Stimulated activated naive B cell treated with anti-CD40 and anti-IgM and Interleukin-4, amounts not matched to agents 10 μg/mL and 1 μg/mL and 100 μg/mL, for 72 hours (primary cell): ENCODE measurements at places on chromosomes 11 and 22.

DNA sequence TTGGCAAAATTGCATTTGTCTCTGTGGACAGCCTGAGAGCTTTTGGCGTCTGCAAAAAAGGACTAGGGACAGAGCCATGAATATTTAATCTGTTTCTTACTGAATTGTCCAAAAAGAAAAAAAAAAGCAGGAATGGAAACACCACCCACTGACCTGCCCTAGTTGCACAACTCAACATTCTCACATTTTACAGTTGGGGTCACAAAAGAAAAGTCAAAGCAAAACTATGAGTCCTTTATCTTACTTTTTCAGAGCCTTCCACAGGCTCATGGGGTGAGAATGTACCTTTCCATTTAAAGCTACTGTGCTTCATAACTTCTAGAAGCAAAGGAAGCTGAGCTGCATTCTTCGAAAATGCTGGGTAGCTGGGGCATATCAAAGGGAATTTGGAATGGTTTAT lies 225.7 kb downstream of the FAM76B start:
- H3K4me1 ChIP-seq, result peaks cover 5% of the 10 kb centered on the region
- H3K4me3 ChIP-seq, result no peak overlapping the region
- H3K27me3 ChIP-seq, result peaks cover 9% of the 10 kb centered on the region

DNA sequence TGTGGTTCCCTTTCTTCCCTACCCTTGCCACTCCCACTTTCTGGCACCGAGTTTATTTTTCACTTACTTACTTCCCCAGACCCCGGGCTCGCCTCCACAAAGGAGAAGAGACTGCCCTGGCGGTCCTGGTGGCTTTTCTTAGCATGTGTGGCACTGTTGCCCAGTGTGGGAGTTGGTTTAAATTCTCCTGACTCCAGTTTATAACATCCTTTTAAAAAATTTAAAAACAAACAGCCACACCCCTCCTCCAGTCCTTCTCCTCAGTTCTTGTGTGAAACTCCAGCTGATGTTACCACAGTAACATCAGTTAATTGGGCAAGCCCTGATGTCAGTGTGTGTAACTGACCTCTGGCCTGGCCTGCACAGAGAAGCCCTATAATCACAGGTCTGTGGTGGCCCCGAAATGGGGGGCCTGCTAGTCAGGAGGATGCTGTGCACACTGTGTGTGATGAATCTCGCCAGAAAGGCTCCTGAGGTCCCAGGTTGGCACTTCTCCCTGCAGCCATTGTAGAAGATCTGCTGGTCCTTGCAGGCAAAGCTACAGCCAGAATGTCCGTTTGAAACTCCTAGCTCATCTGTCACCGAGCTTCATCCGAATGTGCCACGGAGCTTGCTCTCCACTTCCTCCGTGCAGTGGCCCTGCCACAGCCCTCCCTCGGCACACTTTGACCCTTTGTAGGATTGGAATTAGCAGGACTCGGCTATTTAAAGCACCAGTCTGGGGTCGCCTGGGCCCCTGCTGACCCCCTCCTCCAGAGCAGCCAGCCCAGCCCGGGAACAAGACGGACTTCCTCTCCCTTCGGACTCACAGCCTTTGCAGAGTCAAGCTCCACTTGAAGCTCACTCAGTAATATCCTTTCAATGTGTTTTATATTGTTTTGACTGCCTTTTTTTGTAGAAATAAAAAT lies 7.6 kb downstream of the YDJC start:
- no peak for DNase-seq
- H3K36me3 ChIP-seq, result peaks cover 52% of the 10 kb centered on the region
- H3K4me3 ChIP-seq, result no peak overlapping the region
- peaks cover 78% of the 10 kb centered on the region for H3K4me1 ChIP-seq
- peak overlapping the region; percentile 65 for H3K27ac ChIP-seq
- no peaks in the 10 kb centered on the region for H3K27me3 ChIP-seq

DNA sequence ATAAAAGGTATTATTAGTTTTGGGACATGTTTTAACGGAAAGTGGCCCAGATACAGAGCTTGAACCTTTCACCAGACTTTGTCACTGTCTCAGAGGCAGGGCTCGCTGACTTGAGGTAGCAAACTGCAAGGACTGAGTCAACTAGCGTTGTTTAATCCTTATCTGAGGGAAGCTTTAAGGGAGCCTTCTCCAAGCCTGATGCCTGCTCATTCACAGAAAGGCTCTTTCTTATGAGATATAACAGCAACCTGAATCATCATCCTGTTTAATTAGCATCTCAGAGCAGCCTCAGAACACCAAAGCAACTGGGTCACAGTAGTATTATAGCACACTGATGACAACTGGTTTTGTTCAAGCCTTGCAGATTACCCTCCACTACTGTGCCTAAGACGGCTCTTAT lies 54.2 kb upstream of the CYP2D6 start:
- H3K4me1 ChIP-seq, result peaks cover 24% of the 10 kb centered on the region
- DNase-seq, result no peak
- peaks cover 4% of the 10 kb centered on the region for H3K36me3 ChIP-seq
- no peaks in the 10 kb centered on the region for H3K27me3 ChIP-seq
- no peak overlapping the region for H3K4me3 ChIP-seq
- no peak overlapping the region for H3K27ac ChIP-seq

DNA sequence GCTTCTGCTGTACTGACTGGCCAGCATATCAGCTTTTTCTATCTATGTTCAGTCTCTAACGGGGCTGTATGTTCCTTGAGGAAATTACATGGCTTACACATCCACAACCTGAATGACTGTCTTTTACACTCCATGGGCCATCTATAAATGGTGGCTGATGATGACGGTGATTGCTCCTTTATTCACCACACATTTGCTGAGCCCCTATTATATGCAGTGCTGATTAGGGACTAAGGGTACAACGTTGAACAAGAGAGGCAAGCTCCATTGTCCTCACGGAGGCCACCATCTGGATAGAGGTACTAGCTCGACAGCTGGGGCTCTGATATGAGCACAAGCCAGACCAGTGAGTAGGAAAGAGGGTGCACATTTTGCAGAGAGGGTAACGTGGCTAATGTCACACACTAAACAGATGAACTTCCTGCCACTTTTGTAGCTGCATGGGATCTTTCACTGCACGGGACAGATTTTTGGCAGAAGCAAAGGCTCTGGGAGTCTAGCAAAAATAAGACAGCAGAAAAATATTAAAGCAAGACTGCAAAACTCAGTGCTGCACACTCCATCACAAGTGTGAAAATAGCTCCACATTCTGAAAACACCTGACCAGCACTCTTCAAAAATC lies 30.6 kb downstream of the DRD2 start:
- H3K36me3 ChIP-seq, result no peaks in the 10 kb centered on the region
- no peaks in the 10 kb centered on the region for H3K4me1 ChIP-seq
- peaks cover 12% of the 10 kb centered on the region for H3K27me3 ChIP-seq
- H3K27ac ChIP-seq, result no peak overlapping the region

GRCh38 chr11:95734009-95734572 lies 55.5 kb downstream of the FAM76B start:
- H3K36me3 ChIP-seq, result no peaks in the 10 kb centered on the region
- peaks cover 34% of the 10 kb centered on the region for H3K4me1 ChIP-seq
- no peaks in the 10 kb centered on the region for H3K27me3 ChIP-seq
- DNase-seq, result no peak

DNA sequence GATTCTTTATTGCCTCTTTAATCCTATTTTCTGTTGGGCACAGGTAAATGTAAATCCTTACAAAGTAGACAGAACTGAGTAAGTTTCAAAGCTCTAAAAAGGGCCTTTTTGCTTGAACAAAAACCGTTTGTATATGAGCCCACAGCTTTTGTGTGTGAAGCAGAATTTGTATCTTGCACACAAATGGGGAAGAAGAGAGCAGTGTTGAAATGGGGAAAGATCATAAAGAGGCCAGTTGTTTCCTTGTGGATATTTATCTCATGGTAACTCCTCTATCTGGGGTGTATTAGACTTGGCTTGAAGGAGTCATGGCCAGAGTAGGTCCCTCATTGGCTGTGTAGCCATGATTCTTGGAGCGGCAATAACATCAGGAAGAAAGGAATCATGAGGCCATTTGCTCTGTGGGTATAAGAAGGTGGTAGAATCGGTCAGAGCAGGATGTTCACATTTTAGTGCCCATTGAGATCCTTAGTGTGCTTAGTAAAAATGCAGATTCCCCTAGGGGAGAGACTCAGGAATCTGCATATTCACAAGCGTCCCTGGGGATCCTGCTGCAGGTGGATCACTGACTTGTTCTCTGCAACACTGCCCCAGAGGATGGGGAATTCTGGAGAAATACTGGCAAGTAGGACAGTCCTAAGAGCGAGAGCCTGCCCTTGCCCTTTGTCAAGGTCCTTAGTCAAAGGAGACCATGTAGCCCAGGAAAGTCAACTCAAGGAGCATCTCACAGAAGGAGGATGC lies 126.5 kb downstream of the LDLRAD3 start:
- peaks cover 14% of the 10 kb centered on the region for H3K27me3 ChIP-seq
- DNase-seq, result no peak
- no peaks in the 10 kb centered on the region for H3K4me1 ChIP-seq
- H3K36me3 ChIP-seq, result peaks cover 3% of the 10 kb centered on the region

- H3K27me3 ChIP-seq, result no peaks in the 10 kb centered on the region
- DNase-seq, result no peak
These were observed 14.5 kb downstream of the SAA1 start for GRCh38 chr11:18280438-18281045.

DNA sequence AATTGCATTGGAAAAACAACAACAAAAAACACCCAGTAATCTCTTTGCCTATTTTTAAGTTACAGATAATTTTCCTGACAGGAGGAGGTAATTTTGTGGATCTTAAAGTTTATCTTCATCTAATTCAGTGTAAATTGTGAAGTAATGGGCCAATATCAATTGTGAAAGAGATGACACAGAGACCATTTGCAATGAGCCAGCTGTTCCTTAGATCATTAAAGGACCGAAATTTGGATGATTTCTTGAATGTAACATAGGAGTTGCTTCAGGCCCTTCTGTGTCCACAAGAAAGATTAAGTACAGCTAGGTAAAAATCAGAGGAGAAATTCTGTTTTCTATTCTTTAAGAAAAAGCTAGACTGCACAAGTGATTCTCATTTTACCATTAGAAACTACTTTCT lies 718.5 kb upstream of the ANO3 start:
- no peaks in the 10 kb centered on the region for H3K27me3 ChIP-seq
- no peaks in the 10 kb centered on the region for H3K4me1 ChIP-seq
- no peak overlapping the region for H3K4me3 ChIP-seq
- H3K36me3 ChIP-seq, result no peaks in the 10 kb centered on the region

DNA sequence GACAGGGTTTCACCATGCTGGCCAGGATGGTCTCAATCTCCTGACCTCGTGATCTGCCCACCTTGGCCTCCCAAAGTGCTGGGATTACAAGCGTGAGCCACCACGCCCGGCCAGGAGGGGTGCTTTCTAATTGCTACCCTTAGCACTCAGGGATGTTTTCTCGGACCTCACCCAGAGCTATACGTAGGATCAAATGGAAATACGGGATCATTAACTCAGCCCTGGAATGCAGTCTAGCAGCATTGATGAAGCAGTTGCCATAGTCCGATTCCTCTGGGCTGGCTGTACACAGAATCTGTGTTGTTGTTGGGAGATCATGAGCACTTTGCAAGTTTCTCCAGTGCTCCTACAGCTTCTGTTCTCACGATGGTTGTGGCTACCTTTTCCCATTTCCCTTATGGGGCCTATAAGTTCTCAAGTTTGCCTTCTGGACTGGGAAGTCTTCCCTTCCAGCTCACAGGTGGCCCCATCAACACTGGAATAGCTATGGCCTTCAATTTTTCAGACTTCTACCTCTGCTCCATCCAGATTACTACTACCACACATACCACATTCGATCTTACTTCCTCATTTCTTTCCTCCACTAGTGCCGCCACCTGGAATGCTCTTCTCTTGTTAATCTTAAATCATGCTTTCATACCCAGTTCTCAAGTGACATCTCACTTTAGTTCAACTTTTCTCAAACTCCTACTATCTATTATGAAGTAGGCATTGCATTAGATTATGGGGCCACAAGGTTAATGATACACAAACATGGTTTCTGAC lies 16.1 kb upstream of the PCF11 start:
- no peak overlapping the region for H3K27ac ChIP-seq
- H3K4me1 ChIP-seq, result peaks cover 12% of the 10 kb centered on the region
- no peak for DNase-seq

GRCh38 chr11:78331711-78332110 lies 85.9 kb downstream of the GAB2 start:
- peaks cover 47% of the 10 kb centered on the region for H3K4me1 ChIP-seq
- H3K4me3 ChIP-seq, result peak overlapping the region; percentile 39
- H3K27me3 ChIP-seq, result no peaks in the 10 kb centered on the region
- DNase-seq, result no peak
- peaks cover 4% of the 10 kb centered on the region for H3K36me3 ChIP-seq

GRCh38 chr22:28992565-28993356 lies 68.9 kb downstream of the C22orf31 start:
- no peaks in the 10 kb centered on the region for H3K4me1 ChIP-seq
- no peak overlapping the region for H3K4me3 ChIP-seq
- peaks cover 3% of the 10 kb centered on the region for H3K36me3 ChIP-seq
- H3K27ac ChIP-seq, result no peak overlapping the region
- no peaks in the 10 kb centered on the region for H3K27me3 ChIP-seq
- DNase-seq, result no peak

- no peak overlapping the region for H3K4me3 ChIP-seq
- H3K36me3 ChIP-seq, result no peaks in the 10 kb centered on the region
- DNase-seq, result no peak
These were observed 3.2 kb downstream of the TPST2 start for GRCh38 chr22:26586556-26587325.

- H3K27me3 ChIP-seq, result peaks cover 17% of the 10 kb centered on the region
- no peak overlapping the region for H3K27ac ChIP-seq
- H3K4me1 ChIP-seq, result no peaks in the 10 kb centered on the region
- H3K36me3 ChIP-seq, result no peaks in the 10 kb centered on the region
- H3K4me3 ChIP-seq, result no peak overlapping the region
These were observed 181.5 kb upstream of the ZBED5 start for GRCh38 chr11:11039208-11039965.

DNA sequence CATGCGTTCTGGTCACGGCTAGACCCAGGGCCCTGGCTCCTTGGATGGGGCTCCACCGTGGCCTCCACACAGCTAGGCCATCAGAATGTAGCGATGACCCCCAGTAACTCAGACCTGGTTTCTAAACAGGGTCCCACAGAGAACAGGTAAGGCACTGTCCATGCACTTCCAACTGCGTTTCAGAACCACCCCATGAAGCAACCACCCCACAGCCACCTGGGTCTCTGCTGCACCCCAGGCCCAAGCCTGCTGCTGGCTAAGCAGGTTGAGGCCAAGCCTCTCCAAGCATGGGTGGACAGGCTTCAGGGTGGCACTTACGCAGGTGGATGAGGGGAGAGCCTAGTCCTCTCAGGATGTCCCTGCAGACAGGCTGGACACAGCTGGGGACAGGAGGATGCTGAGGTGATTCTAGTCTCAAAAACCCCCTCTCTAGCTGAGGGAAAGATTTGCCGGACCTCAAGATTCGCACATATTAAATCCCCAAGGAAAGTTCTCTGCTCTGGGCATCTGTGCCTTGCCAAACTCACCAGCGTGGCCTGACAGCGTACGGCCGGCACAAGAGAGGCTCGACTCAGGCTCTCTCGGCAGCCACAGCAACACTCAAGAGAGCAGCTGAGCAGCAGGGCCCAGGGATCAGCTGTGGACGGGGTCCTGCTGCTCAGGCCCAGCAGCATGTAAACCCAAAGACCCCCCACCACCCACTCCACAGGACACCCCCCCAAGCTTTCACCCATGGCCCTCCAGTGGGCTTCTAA lies 141.6 kb downstream of the CRYBB2 start:
- H3K4me1 ChIP-seq, result peaks cover 9% of the 10 kb centered on the region
- peaks cover 41% of the 10 kb centered on the region for H3K36me3 ChIP-seq
- no peak overlapping the region for H3K4me3 ChIP-seq
- no peaks in the 10 kb centered on the region for H3K27me3 ChIP-seq
- no peak overlapping the region for H3K27ac ChIP-seq
- no peak for DNase-seq
